CMK (cell line): ENCODE measurements at places on chromosomes 3 and 15.

DNA sequence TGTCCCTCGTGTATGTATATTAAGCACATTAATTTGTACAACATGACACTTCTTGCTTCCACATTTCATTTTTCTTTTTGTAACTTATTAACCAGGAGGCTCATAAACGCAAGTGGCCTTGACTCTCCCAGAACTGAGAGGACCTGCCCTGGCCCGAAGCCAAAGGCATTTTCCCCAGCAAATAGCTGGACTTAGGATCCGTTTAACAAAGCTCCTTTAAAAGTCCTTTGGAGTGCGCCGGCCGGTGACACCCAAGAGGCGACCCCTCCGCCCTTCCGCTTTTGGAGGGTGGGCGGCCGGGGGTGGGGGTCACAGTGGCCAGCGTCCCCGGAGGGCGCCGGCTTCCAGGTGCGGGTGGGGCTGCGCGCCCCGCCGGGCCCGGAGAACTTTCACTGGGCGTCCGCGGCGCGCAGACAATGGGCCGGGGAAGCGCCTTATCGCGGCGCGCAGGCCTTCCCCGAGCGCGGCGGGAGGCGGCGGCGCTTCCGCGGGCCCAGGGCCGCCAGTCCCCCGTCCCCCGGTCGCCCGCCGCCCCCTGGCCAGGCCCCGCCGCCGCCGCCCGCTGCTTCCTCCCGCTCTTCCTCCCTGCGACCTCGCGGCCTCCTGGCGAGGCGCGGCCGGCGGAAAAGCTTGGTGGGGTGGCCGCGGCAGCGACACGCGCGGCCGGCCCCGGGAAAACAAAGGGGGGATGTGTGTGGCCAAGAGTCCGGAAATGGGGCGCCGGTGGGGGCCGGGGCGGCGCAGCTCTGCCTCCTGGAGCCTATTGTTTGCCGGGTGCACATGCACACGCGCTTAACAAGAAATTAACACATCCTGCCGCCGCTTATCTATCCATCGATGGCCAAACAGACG is 613.4 kb downstream of the MCTP2 start:
- DNase-seq: peak; percentile 87

DNA sequence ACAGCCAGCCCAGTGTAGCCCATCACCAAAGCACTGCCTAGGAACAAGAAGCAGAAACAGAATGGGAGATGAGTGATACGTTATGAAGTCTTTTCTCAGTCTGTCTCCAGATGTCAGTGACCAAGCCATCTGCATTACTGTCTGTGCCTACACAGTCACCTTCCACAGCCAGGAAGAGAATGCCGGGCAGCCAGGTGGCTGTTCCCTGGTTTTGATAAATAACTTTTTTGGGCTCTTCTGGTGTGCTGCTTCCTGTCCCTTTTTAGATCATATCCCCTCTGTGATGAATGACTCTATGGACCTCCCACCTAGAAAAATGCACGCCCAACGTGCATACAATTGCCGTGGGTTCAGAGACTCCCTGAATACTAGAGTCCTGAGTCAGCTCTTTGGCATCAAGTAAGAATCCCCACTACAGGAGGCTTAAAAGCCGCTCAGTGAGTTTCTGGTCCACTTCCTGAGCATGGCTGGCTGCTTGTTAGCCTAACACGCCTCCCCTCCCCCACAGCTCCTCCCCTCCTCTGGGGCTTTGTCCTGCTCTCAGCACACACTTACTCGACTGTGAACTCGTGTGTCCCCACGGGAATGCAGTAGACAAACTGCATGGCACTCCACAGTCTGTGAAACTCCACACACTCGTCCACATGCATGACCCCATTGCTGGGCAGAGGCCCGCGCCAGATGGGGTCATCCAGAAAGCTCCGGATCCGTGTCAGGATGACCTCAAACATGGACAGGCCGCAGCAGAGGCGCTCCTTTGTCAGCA is 34.7 kb downstream of the NIPA2 start:
- no peak for DNase-seq

DNA sequence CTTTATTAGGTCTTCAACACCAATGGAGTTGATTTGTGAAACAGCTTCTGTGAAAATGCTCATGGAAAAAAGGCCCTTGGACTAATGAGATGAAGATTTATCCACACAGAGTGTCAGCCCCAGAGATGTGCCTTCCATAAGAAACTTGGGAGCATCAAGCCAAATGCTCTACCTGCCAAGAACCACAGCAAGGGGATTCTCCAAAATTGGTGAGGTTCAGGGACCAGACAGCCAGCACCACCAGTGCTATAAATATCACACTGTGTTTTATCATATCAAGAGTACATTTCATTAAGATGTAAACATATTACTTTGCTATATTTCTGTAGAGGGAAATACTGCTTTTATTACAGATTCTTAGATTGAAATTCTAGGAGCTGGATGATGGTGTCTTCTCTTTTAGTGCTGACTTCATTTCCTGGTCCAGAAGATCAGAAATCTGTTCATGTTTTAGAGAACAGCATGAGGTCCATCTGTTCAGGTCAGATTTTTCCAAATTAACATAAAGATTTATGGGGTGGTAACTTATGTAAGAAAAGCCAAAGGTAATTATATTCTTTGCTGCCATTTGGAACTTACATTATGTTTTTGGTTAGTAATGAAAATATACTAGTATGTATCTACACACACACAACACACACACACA is 17.7 kb downstream of the SLC35G2 start:
- no peak for DNase-seq

DNA sequence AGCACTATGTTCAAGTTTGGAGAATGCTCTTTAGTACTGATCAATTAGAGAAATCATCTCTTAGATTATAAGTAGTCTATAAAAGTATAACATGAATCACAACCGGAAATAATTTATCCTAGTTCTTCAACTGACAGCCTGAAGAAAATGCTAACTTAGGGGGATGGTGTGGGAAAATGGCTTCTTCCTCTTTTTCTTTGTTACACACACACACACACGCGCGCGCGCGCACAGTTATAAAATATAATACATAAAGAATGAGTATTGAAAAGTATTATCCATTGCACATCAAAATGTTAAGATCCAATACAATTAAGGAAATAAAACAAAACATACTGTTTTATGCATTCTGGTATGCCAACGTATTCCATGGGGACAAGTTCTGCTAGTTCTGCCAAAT is 11.2 kb upstream of the GTF2A2 start:
- DNase-seq: no peak

DNA sequence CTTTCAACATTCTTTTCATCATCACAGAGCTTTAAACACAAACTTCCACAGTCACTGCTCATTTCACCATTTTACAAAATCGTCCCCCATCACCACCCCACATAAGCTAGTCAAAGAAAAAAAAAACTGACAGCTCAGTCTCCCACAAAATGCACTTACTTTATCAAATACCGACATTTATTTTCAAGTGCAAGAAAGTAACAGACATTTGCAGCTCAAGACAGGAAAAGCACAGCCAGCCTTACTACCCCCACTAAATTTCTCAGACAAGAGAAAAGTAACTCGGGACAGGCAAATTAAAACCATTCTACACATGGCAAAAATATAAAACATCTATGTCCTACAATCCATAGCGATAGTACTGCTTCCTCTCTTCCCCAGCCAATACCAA is 402.4 kb downstream of the SHQ1 start:
- DNase-seq: no peak

GRCh38 chr3:9226326-9226725 is 23.1 kb downstream of the SRGAP3 start:
- no peak for DNase-seq

GRCh38 chr15:90774731-90775514 is 57.8 kb downstream of the BLM start:
- DNase-seq: no peak

GRCh38 chr3:115632026-115632425 is 8.7 kb downstream of the GAP43 start:
- no peak for DNase-seq

- no peak for DNase-seq
These were observed at the start of gene ISLR2 for GRCh38 chr15:74130155-74130848. Gene ISLR2, plus strand, starts transcription at chr15:74130586. Its CDS starts 2,169 bp downstream, at chr15:74132755.

GRCh38 chr15:71230303-71230702 is 115.0 kb downstream of the THSD4 start:
- no peak for DNase-seq

GRCh38 chr3:98483626-98484025 is 13.9 kb upstream of the OR5K2 start:
- DNase-seq: no peak

GRCh38 chr3:160808838-160809237 is 52.8 kb downstream of the PPM1L start:
- no peak for DNase-seq

- DNase-seq: no peak
These were observed 40.7 kb downstream of the SERPINI1 start for GRCh38 chr3:167776066-167776685.

- no peak for DNase-seq
These were observed 5.3 kb downstream of the CP start for GRCh38 chr3:149216193-149216869.

DNA sequence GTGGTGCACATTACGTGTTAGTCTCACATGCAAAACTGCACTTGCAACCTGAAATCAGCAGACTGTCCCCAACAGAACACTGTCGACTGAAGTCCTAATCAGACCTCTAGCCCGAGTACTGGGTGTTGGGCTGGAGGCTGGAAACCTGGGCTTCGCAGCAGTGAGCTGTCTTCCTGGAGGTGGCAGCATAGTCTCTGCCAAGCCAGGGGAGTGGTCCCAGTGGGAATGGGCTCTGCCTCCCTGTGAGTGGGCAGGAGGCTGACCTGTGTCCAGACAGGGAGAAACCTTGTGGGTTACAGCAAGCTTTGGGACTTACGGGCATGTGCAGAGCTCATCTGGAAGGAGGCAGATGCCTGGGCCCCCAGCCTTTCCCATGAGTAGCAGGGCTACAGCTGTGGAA is 38.2 kb upstream of the MYZAP start:
- DNase-seq: no peak

- no peak for DNase-seq
These were observed 397.2 kb downstream of the GAP43 start for GRCh38 chr3:116020495-116020894.

DNA sequence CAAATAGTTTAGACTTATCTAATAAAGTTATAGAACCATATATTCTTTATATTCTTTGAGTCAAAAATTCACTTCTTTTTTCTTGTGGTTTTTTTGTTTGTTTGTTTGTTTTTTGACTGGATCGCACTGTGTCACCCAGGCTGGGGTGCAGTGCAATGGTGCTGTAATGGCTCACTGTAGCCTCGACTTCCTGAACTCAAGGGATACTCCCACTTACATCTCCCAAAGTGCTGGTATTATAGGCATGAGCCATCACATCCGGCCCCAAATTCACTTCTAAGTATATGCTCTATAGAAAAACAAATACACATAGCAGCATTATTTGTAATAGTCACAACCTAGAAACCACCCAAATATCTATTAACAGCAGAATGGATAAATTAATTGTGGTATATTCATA is 13.7 kb upstream of the SLTM start:
- DNase-seq: no peak

- no peak for DNase-seq
These were observed 3.5 kb upstream of the AHSG start for GRCh38 chr3:186609247-186609868.

- DNase-seq: no peak
These were observed 47.0 kb upstream of the RBP1 start for GRCh38 chr3:139586420-139587017.

DNA sequence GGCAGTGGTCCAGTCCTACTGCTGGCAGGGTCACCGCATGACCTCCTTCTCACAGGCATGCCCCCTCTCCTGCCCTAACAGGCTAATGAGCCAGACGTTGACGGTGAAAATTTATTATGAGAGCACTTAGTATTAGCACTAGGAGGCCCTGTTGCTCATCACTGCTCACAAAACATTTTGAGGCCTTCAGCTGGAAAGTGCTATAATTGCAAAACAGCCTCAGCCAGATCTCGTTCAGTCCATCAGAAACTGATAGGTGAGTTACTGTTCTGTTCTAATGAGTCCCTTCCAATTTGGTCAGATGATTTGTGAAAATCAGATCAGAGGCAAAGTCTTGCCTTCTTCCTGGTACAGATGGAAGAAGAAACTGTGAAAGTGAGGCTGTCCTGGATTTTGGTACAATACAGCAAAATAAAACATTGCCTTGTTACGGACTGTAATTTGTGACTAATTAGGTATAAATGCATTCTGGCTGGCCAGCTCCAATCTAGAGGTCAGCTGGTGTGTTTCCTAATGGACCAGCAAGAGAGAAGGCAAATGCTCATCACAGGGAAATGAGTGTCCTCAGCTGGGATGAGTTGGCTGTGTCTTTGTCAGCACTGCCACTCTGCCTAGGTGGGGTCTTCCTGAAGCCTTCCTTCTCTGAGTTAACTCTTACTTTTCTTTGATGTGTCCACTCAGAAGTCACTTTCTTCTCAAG is 316.8 kb downstream of the CHST2 start:
- DNase-seq: no peak

GRCh38 chr3:188000361-188000861 is 153.5 kb upstream of the LPP start:
- DNase-seq: no peak

- DNase-seq: no peak
These were observed 248.6 kb downstream of the ATP8B4 start for GRCh38 chr15:49870472-49870871.

- no peak for DNase-seq
These were observed 24.3 kb upstream of the FLNB start for GRCh38 chr3:57983734-57984518.

GRCh38 chr15:71651750-71652186 is 158.6 kb upstream of the NR2E3 start:
- no peak for DNase-seq

GRCh38 chr15:69755551-69756310 is 303.1 kb downstream of the RPLP1 start:
- DNase-seq: no peak

GRCh38 chr15:83919978-83920510 is 266.1 kb downstream of the ADAMTSL3 start:
- DNase-seq: no peak

DNA sequence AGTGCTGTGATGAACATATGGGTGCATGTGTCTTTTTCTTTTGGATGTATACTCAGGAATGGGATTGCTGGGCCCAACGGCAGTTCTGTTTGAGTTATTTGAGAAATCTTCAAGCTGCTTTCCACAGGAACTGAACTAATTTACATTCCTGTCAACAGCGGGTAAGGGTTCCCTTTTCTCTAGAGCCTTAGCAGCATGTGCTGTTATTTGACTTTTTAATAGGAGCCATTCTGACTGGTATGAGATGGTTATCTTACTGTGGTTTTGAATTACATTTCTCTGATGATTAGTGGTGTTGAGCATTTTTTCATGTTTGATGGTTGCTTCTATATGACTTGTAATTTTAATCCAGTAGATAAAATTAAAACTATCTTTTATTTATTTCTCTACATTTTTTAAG is 1168.6 kb upstream of the ALCAM start:
- no peak for DNase-seq

DNA sequence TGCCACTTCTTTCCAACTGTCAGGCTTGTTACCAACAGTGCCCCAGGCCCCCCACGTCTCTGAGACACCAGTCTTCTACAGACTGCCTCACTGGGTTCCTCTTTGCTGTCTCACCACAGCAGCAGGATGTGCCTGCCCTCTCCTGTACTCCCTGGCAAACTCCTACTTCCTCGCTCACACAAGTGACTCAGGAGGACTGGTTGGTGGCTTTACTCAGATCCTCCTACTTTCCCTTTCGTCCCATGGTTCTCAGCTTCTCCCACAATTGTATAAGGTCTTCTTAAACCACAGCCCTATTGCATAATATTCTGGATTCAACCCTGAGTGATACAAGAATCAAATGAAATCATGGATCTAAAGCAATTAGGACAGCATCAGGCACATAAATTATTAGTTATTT is 246.6 kb upstream of the PROK2 start:
- peak; percentile 18 for DNase-seq

- no peak for DNase-seq
These were observed 67.1 kb downstream of the ARMC8 start for GRCh38 chr3:138254216-138254615.

- DNase-seq: no peak
These were observed 882 bp downstream of the JMJD7 start for GRCh38 chr15:41828807-41829141.
